Activated CD8-positive, alpha-beta memory T cell treated with anti-CD3 and anti-CD28 coated beads, Interleukin-2, amount 10 ng/mL, durations not matched to agents 7 days and 5 days (primary cell): ENCODE measurements at places on chromosomes 11 and 22. TPM values are rescaled to one million over a fixed set of nuclear protein-coding genes. Genes with fewer than 3 reads are reported as not detected.

SMIM35 gene
- total RNA-seq: 3.2 TPM

DGCR6 gene
- total RNA-seq: 1.1 TPM

SLC22A12 gene
- total RNA-seq: not detected

DNA sequence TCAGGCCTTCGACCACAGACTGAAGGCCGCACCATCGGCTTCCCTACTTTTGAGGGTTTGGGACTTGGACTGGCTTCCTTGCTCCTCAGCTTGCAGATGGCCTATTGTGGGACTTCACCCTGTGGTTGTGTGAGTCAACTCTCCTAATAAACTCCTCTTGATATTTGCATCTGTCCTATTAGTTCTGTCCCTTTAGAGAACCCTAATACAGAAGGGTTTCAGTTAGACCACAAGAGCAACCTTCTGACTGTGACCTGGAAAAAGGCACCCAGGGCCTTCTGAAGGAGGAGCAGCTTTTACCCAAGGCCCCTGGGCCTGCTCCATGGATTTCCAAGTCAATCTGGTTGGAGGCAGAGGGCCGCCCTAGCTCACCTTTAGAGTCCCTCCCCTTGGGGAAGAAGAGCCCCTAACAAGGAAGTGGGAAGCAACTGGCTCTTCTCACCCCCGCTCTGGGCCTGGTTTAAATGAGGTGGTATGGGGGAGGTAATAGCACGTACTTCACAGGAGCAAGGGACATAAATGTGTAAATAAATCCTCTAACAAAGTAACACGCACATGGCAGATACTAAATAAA is 11.2 kb upstream of the CHST1 start:
- no peak for DNase-seq

GRCh38 chr11:7348432-7349304 is 97.0 kb downstream of the SYT9 start:
- no peak for DNase-seq

DNA sequence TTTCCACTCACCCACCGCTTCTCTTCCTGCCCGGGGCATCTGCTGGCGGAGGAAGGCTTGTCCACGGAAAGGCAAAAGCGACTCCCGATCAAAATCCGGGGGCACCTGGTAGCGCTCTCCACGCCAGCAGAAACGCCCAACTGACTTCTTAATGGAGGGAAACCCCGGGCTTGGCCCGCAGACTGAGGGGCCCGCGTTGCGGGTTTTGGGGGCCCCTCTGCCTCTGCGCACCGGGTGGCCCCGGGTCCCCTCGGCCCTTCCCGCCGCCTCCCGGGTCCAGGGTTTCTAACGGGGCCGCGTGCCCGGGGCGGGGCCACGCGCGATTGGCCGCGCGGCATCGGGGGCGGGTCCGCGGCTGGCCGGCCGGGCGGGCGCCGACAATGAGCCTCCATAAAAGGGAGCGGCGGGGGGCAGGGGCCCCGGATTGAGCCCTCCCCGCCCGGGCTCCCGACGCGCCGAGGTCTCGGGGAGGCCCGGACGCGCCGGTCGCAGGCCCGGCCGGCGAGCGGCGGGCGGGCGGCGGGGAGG is at the start of gene SPINDOC:
TSS of gene SPINDOC (plus strand) at position 422 of the 528 bp plus-strand sequence. CDS start 231 bp downstream, outside the sequence.
- peak; percentile 84 for DNase-seq

DNA sequence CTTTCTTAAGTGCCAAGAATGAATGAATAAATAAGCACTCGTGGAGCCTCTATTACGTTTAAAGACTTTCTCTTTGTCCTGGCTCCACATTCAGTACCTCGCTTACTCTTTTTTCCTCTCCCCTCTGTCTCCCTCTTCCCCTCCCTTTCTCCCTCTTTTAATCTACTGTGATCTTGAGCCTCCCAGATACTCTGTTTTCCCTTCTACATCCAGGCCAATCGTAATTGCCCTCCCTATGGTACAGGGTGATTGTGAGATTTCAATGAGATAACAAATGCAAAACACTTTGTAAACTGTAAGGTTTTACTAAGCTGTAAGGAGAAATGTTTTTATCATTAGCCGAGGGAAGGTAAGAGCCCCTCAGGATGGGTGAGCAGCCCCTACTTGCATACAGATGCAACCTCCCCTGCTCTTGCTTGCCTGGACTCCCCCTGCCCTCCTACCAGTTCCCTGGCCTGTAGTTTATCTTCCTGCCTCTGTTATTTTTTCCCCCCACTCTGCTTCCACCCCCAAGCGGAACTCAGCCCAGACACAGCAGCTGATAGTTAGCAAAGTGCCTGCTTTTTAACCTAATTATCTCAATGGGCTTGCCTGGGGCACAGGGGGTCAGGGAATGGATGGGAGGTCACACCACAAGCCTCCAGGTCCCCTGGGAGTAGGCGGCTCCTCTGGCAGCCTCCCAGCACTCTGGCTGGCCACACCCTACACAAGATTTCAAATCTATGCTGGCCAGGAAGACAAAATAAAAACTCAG is 76.9 kb upstream of the CADM1 start:
- no peak for DNase-seq
